Liver (tissue), 10 donors: ENCODE measurements at places on chromosomes 11 and 22.

- no peak for DNase-seq
Observed at GRCh38 chr11:133576351-133576750, 44.0 kb upstream of the OPCML start.

GRCh38 chr11:32960553-32961164 lies 55.0 kb upstream of the DEPDC7 start:
- no peak for DNase-seq

- peak; percentile 74 for DNase-seq
Observed at GRCh38 chr11:120801801-120802689, 221.9 kb upstream of the TBCEL start.

GRCh38 chr11:118252688-118253087 lies 523 bp upstream of the MPZL3 start:
- no peak for DNase-seq

- no peak for DNase-seq
Observed at GRCh38 chr11:126633330-126633729, 277.8 kb downstream of the ST3GAL4 start.

- no peak for DNase-seq
Observed at GRCh38 chr11:77113382-77114088, 10.9 kb downstream of the OMP start.

GRCh38 chr22:20031732-20032406 lies 11.0 kb downstream of the TANGO2 start:
- DNase-seq, result no peak

DNA sequence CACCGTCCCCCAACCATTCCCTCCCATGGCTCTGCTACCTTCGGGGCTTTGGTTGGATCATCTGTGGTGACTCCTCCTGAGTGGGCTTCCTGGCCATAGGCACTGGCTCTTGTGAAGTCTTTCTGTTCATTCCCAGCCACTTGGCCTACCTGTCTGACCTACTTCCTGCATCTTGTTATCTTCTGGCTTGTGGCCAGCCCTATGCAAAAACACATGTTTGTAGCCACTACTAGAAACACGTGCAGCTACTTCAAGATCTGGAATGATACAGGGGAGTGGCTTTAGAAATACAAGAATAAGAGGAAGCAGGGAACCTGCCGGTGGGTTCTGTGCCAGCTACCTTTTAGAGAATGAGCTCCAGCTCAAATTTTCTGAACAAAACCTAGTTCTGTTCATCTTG lies 20.9 kb downstream of the RCOR2 start:
- DNase-seq, result no peak

- DNase-seq, result peak; percentile 78
Observed at GRCh38 chr22:37109242-37109917, at the start of gene TMPRSS6. Gene TMPRSS6 (minus strand): TSS chr22:37109713. CDS start chr22:37103417, 6,296 bp downstream.
